ENCODE measurements at places on chromosomes 1 and 21. TPM values are rescaled to one million over a fixed set of nuclear protein-coding genes. Genes with fewer than 3 reads are reported as not detected.

DNA sequence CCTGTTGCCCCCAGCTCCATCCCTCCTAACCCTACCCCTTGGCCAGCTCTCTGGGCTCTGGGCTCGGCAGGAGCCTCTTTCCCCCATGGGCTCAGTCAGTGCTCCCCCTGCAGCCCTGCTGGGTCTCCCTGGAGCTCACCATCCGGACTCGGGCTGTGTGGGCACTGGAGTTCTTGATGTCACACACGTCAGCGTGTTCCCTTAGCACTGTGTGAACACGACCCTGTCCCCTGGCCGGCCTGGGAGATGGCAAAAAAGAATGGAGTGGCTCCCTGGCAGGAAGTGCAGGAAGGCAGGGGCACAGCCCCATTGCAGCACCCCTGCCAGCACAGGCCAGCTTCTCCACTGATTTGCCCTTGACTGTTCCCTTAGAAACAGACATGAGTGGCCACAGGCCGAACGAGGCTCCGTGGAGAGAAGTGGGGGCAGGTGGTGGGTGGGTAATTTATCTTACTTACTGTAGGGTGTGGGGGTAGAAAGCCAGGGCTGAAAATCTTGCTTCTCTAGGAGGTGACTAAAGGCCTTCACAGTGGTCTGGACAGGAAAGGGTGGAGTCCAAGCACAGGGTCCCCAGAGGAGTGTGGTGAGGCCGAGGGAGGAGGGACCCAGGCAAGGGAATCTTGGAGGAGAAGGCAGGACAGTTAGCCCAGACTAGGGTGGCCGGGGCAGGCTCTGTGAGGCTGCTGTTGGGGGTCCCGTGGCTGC lies 381.7 kb upstream of the VAMP3 start:
- DNase-seq, result no peak

The PAQR6 gene
- total RNA-seq, result not detected

The TNNI3K gene
- not detected for total RNA-seq

- DNase-seq, result no peak
Observed at GRCh38 chr1:241266121-241266520, 90.9 kb downstream of the RGS7 start.

Measured in Caki2 (cell line).